ENCODE measurements at places on chromosomes 2 and 18. TPM values are rescaled to one million over a fixed set of nuclear protein-coding genes. Genes with fewer than 3 reads are reported as not detected.

Gene TEX44
- not detected for total RNA-seq

Gene GPR155
- total RNA-seq: 0.69 TPM

Gene LBX2
- 15.8 TPM for total RNA-seq

Gene MRPS9
- 24.5 TPM for total RNA-seq

Gene WNT6
- 7.9 TPM for total RNA-seq

Gene CCT4
- 326 TPM for total RNA-seq

Gene GPR45
- not detected for total RNA-seq

Gene BAZ2B
- 1.1 TPM for total RNA-seq

Gene HNRNPA3
- total RNA-seq: 62.7 TPM

Gene SETBP1
- 3.4 TPM for total RNA-seq

Gene CPO
- not detected for total RNA-seq

Gene DIPK1C
- not detected for total RNA-seq

Gene HYCC2
- 40.0 TPM for total RNA-seq

Gene ZNF397
- total RNA-seq: 31.7 TPM

Gene HS6ST1
- 5.9 TPM for total RNA-seq

Gene NEU4
- total RNA-seq: not detected

Gene PRKAG3
- not detected for total RNA-seq

Gene CTLA4
- not detected for total RNA-seq

Gene TDRD15
- not detected for total RNA-seq

Gene RPIA
- total RNA-seq: 36.4 TPM

Gene LTBP1
- 11.8 TPM for total RNA-seq

Gene TMEM18
- 46.1 TPM for total RNA-seq

Gene TNS1
- total RNA-seq: 1.7 TPM

Gene RNF125
- total RNA-seq: not detected

Gene PDE1A
- total RNA-seq: 0.15 TPM

Gene ALPI
- not detected for total RNA-seq

Gene LRP2
- total RNA-seq: not detected

Gene SERPINB13
- total RNA-seq: not detected

Gene SNED1
- 1.9 TPM for total RNA-seq

Gene VWA3B
- total RNA-seq: not detected

Gene KCNJ3
- total RNA-seq: not detected

Gene OBSL1
- total RNA-seq: not detected

Gene MGAT4A
- 0.15 TPM for total RNA-seq

Gene MC4R
- not detected for total RNA-seq

Gene AFF3
- total RNA-seq: 99.7 TPM

Gene FER1L5
- not detected for total RNA-seq

Gene LHCGR
- total RNA-seq: not detected

Gene ZNF532
- total RNA-seq: 20.3 TPM

Gene NEB
- total RNA-seq: 1.4 TPM

Gene PLEKHA3
- total RNA-seq: 8.4 TPM

Gene BOD1L2
- not detected for total RNA-seq

Gene CHMP1B
- total RNA-seq: 34.3 TPM

Gene FLACC1
- total RNA-seq: 13.2 TPM

Gene SERPINB4
- not detected for total RNA-seq

Gene CLEC4F
- total RNA-seq: not detected

Data from Karpas-422 (cell line).